Stimulated activated CD8-positive, alpha-beta memory T cell treated with anti-CD3 and anti-CD28 coated beads, Interleukin-2, amount 100 ng/mL, for 48 hours (primary cell): ENCODE measurements at places on chromosomes 16 and 17.

- DNase-seq = no peak
Observed at GRCh38 chr17:3157218-3157617, 29.9 kb upstream of the OR1G1 start.

GRCh38 chr16:81803332-81803731 lies 24.2 kb downstream of the PLCG2 start:
- DNase-seq = no peak

- no peak for DNase-seq
Observed at GRCh38 chr17:28261219-28261618, 57.8 kb upstream of the TMEM97 start.

DNA sequence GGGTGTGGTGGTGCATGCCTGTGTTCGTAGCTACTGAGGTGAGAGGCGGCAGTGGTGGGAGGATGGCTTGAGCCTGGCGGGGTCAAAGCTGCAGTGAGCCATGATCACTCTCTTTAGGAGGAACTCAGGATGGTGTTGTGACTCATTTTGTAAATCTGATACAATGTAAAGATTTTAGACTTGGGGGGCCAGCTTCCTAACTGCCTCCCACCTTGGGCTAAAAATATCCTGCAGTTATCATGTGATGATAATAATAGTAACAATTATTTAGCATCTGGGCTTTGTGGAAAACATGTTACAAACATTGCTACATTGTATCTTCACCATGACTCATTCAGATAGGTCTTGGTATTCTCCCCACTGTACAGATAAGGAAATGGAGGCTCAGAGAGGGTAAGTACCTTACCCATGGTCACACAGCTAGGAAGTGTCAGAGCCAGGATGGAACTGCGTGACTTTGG lies 7.4 kb downstream of the CTNS start:
- peak; percentile 44 for DNase-seq

DNA sequence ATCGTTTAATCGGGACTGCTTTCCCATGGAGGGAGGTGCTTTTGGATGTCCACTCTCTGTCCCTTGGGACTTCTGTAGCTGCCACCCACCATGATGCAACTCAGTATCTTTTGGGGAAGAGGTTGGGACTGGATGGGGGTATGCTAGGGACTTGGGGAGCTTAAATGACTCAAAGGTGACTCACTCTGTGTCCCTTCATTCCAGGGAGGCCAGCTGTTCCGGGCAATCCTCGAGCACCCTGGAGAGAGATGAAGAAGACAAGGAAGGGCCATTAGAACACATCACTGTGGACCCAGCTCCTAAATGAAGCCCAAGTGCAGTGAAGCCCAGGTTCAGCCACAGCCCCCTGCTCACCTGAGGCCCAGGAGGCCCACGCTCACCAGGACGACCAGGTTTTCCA lies 4.6 kb downstream of the COL1A1 start:
- DNase-seq = no peak

GRCh38 chr16:81526935-81527334 lies 82.3 kb downstream of the CMIP start:
- DNase-seq = no peak

DNA sequence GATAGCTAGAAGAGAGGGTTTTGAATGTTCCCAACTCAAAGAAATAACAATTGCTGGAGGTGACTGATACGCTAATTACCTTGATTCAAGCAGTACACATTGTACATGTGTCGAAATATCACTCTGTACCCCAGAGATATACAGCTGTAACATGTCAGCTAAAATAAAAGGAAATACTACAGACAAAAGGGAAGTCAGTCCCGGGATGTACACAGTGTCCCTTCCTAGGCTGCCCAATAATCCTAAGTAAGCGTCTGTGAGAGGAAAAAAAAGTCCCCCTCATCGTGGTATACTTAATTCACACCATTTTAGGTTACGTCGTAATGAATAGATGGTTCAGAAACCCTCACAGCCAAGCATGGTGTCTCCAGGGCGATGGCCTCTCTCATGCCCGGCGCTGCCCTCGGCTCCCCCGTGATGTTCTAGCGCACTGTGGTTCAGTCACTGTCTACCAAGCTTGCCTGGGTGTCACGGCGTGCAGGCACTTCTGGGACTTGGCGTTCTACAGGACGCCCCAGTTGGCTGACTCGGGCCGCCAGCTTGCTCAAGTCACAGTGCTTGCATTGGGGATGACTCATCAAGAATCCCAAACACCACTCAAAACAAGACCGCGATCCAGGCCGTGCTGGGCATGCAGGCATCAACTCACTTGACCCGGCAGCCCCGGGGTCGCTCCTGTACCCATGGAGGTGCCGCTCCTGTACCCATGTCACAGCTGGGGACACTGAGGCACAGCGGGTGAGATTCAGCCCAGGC lies 27.6 kb downstream of the CCDC40 start:
- no peak for DNase-seq
